ENCODE measurements at places on chromosomes 7 and 10.

DNA sequence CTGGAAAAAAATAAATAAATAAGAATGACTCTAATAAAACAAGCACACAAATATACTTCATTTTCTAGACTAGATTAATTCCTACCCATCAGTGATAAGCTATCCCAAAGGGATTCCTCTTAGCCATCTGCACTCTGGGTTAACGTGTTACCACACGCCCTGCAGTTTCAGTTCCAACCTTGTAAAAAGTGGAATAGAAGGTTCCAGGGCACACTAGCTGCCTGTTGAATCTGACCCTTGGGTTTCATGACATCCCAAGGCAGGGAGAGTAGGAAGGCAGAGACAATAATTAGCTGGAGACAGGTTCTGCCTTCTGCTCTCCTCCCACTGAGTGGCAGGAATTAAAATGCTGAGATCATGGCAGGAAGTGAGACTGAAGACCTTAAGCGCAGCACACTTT lies 33.5 kb downstream of the SLC37A3 start:
- no peak for DNase-seq
- no peaks in the 10 kb centered on the region for H3K4me1 ChIP-seq
- no peak overlapping the region for H3K4me3 ChIP-seq

GRCh38 chr10:123270221-123270620 lies 116.0 kb downstream of the BUB3 start:
- no peak for DNase-seq
- H3K4me3 ChIP-seq = no peak overlapping the region
- no peaks in the 10 kb centered on the region for H3K4me1 ChIP-seq

- peak overlapping the region; percentile 7 for H3K4me3 ChIP-seq
- H3K27me3 ChIP-seq = no peaks in the 10 kb centered on the region
- H3K4me1 ChIP-seq = no peaks in the 10 kb centered on the region
- no peaks in the 10 kb centered on the region for H3K36me3 ChIP-seq
Measured at GRCh38 chr7:95330961-95331337, 6.6 kb upstream of the PON1 start.

GRCh38 chr10:132811891-132812481 lies 26.0 kb upstream of the NKX6-2 start:
- H3K36me3 ChIP-seq = no peaks in the 10 kb centered on the region
- no peak overlapping the region for H3K27ac ChIP-seq
- no peak overlapping the region for H3K4me3 ChIP-seq
- H3K27me3 ChIP-seq = no peaks in the 10 kb centered on the region
- DNase-seq = no peak

GRCh38 chr10:115957786-115958442 lies 315.1 kb downstream of the GFRA1 start:
- H3K27me3 ChIP-seq = no peaks in the 10 kb centered on the region
- H3K27ac ChIP-seq = no peak overlapping the region
- H3K4me1 ChIP-seq = no peaks in the 10 kb centered on the region
- H3K4me3 ChIP-seq = no peak overlapping the region
- no peaks in the 10 kb centered on the region for H3K36me3 ChIP-seq
